CD4-positive, CD25-positive, alpha-beta regulatory T cell (primary cell): ENCODE measurements at places on chromosomes 1 and 21.

DNA sequence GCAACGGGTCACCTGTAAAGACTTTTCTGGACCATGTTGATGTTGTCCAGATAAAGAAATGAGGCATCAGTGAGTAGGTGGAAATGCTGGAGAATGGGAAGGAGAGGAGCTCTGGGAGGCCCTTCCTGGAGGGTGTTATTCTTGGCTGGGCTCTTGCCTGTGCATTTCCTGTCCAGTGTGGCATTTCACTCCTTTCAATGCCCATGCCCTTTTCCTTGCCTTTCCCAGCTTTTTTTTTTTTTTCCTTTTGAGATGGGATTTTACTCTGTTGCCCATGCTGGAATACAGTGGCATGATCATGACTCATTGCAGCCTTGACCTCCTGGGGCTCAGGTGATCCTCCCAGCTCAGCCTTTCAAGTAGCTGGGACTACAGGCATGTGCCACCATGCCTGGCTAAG is 11.8 kb downstream of the NOS1AP start:
- H3K4me3 ChIP-seq, result no peak overlapping the region
- H3K36me3 ChIP-seq, result no peaks in the 10 kb centered on the region
- H3K27ac ChIP-seq, result no peak overlapping the region
- DNase-seq, result no peak

- peaks cover 20% of the 10 kb centered on the region for H3K36me3 ChIP-seq
- DNase-seq, result no peak
Observed at GRCh38 chr1:101044259-101044658, 18.7 kb upstream of the DPH5 start.

DNA sequence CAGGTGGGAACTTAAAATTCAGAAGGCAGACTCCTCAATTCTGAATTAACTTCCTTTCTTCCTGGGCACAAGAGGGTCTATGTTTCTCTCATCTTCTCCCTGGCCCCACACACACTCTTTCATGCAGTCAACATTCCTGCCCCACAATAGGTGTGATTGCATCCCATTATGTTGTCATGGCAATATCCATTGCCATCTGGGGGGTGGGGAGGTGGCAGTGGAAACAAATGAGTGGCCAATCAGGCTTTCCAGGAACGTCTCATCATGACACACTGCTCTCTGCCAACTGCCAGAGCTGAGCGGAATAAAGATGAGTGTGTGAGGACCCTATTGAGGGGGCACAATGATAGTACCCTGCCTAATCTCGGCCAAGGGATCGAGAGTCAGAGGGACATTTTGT is 80.4 kb downstream of the KCND3 start:
- no peaks in the 10 kb centered on the region for H3K4me1 ChIP-seq
- H3K27ac ChIP-seq, result no peak overlapping the region
- no peak for DNase-seq

GRCh38 chr1:15207829-15208429 is 39.1 kb upstream of the FHAD1 start:
- no peak for DNase-seq
- no peak overlapping the region for H3K4me3 ChIP-seq
- no peaks in the 10 kb centered on the region for H3K36me3 ChIP-seq
- peaks cover 3% of the 10 kb centered on the region for H3K27me3 ChIP-seq
- no peaks in the 10 kb centered on the region for H3K4me1 ChIP-seq

GRCh38 chr1:46940307-46940706 is 969 bp downstream of the CYP4A11 start:
- H3K4me1 ChIP-seq, result no peaks in the 10 kb centered on the region
- no peak overlapping the region for H3K27ac ChIP-seq
- H3K27me3 ChIP-seq, result no peaks in the 10 kb centered on the region
- DNase-seq, result no peak
- no peaks in the 10 kb centered on the region for H3K36me3 ChIP-seq

- H3K36me3 ChIP-seq, result no peaks in the 10 kb centered on the region
- no peak overlapping the region for H3K27ac ChIP-seq
- H3K27me3 ChIP-seq, result peaks cover 5% of the 10 kb centered on the region
- no peak overlapping the region for H3K4me3 ChIP-seq
- H3K4me1 ChIP-seq, result no peaks in the 10 kb centered on the region
- no peak for DNase-seq
Observed at GRCh38 chr1:86769065-86769464, 64.7 kb downstream of the SH3GLB1 start.

DNA sequence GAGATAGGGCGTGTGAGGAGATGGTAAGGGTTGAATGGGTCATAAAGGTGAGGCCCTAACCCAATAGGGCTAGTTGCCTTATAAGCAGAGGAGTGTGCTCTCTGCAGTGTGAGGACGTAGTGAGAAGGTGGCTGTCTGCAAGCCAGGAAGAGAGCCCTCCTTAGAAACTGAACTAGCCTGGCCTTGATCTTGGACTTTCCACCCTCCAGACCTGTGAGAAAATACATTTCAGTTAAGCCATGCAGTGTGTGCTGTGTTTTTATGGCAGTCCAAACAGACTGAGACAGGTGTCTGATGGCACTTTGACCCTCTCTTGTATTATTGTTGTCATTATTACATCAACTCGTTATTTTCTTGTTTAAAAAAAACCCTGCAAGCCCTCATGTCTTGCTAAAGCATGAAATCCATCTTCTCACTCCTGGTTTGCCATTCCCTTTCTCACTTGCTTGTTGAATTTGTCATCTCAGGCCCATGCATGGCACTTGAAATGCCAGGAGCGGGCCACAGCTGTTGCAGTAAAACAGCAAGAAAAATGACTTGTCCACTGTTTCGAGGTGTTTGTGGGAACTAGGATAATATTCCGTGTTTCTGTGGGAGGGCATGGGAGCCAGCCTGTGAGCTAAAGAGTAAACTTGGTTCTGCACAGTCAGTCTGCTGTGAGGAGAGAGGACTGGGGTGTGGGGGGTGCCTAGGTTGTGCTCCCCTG is 78.6 kb downstream of the STUM start:
- H3K27me3 ChIP-seq, result no peaks in the 10 kb centered on the region
- peaks cover 11% of the 10 kb centered on the region for H3K4me1 ChIP-seq
- no peak for DNase-seq
- peaks cover 16% of the 10 kb centered on the region for H3K36me3 ChIP-seq
- no peak overlapping the region for H3K27ac ChIP-seq

- H3K4me3 ChIP-seq, result no peak overlapping the region
- H3K27me3 ChIP-seq, result peaks cover 4% of the 10 kb centered on the region
- no peak for DNase-seq
- no peak overlapping the region for H3K27ac ChIP-seq
- H3K4me1 ChIP-seq, result no peaks in the 10 kb centered on the region
- H3K36me3 ChIP-seq, result no peaks in the 10 kb centered on the region
Observed at GRCh38 chr1:41412748-41413147, 51.5 kb downstream of the FOXO6 start.

GRCh38 chr1:182227864-182228547 is 163.6 kb downstream of the GLUL start:
- no peak overlapping the region for H3K4me3 ChIP-seq
- no peak overlapping the region for H3K27ac ChIP-seq
- no peak for DNase-seq
- H3K4me1 ChIP-seq, result no peaks in the 10 kb centered on the region

GRCh38 chr1:228868731-228869024 is 133.4 kb downstream of the RHOU start:
- peaks cover 6% of the 10 kb centered on the region for H3K4me1 ChIP-seq
- no peak for DNase-seq
- no peak overlapping the region for H3K27ac ChIP-seq
- no peaks in the 10 kb centered on the region for H3K27me3 ChIP-seq

GRCh38 chr1:149945206-149945605 is 8.5 kb upstream of the MTMR11 start:
- no peak overlapping the region for H3K27ac ChIP-seq
- H3K4me1 ChIP-seq, result no peaks in the 10 kb centered on the region
- no peaks in the 10 kb centered on the region for H3K27me3 ChIP-seq
- H3K4me3 ChIP-seq, result no peak overlapping the region
- no peak for DNase-seq

DNA sequence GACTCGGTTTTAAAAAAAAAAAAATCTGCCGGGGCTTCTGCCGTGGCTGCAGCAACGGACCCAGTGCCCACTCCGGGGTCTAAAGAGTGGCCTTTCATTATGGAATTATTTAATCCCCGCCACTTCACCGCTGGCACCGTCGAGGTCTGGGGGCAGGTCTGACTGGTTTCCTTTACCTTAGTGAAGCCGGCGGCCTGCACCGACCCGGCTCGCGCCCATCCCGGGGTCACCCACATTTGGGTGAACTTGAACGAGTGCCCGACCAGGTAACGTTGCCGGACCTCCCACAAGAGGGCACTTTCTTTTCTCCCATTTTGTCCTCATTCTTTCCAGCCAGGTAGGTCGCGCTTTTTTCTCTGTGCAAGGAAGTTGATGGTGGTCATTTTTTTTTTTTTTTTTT is 4.3 kb downstream of the PRKCZ start:
- peaks cover 16% of the 10 kb centered on the region for H3K4me1 ChIP-seq
- H3K27ac ChIP-seq, result no peak overlapping the region
- H3K27me3 ChIP-seq, result no peaks in the 10 kb centered on the region
- no peak for DNase-seq
- no peak overlapping the region for H3K4me3 ChIP-seq

GRCh38 chr1:59156526-59157199 is 140.2 kb upstream of the FGGY start:
- no peak overlapping the region for H3K4me3 ChIP-seq
- DNase-seq, result no peak
- peaks cover 2% of the 10 kb centered on the region for H3K27me3 ChIP-seq
- no peak overlapping the region for H3K27ac ChIP-seq
- H3K4me1 ChIP-seq, result no peaks in the 10 kb centered on the region

GRCh38 chr1:83530506-83530905 is 468.4 kb downstream of the TTLL7 start:
- H3K36me3 ChIP-seq, result no peaks in the 10 kb centered on the region
- H3K4me3 ChIP-seq, result no peak overlapping the region
- DNase-seq, result no peak
- H3K4me1 ChIP-seq, result no peaks in the 10 kb centered on the region

DNA sequence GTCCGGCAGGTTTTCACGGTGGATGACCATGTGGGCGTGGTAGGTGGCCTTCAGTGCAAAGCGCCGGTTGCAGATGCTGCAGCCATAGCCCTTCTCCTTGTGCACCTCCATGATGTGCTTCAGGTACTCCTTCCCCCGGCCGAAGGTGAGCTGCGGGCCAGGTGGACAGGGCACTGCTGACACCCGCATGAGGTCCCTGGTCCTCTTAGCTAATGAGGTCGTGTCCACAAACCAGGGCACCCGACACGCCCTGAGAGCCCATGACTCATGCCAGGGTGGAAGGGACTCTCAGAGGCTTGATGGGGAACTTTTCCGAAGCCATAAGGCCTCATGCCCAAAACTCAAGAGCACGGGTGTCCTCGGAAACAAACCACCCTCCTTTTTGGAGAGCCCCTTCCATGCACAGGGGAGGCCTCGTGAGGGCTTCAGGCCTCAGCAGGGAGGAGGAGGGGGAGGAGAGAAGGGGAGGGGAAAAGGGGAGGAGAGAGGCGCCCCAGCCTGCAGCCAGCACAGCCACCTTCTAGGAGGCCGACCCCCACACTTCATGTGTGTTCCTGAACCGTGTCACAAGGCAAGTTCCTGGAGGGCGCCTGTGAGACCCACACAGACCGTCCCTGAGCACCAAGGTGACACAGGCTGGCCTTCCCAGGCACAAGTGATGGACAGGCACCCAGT is 54.4 kb upstream of the RIPK4 start:
- H3K27me3 ChIP-seq, result no peaks in the 10 kb centered on the region
- no peak for DNase-seq
- no peak overlapping the region for H3K27ac ChIP-seq
- no peak overlapping the region for H3K4me3 ChIP-seq

GRCh38 chr1:39398278-39399021 is 93.0 kb upstream of the BMP8A start:
- peak overlapping the region; percentile 1 for H3K4me3 ChIP-seq
- H3K27me3 ChIP-seq, result no peaks in the 10 kb centered on the region
- peak overlapping the region; percentile 18 for H3K27ac ChIP-seq
- DNase-seq, result no peak

- DNase-seq, result no peak
- H3K36me3 ChIP-seq, result no peaks in the 10 kb centered on the region
- H3K4me1 ChIP-seq, result no peaks in the 10 kb centered on the region
- no peak overlapping the region for H3K27ac ChIP-seq
- H3K27me3 ChIP-seq, result peaks cover 1% of the 10 kb centered on the region
Observed at GRCh38 chr1:99527078-99527477, 118.8 kb upstream of the PALMD start.
